ENCODE measurements at places on chromosomes 13 and 19. TPM values are rescaled to one million over a fixed set of nuclear protein-coding genes. Genes with fewer than 3 reads are reported as not detected.

The PSG5 gene
- not detected for total RNA-seq

The USHBP1 gene
- 7.0 TPM for total RNA-seq

The PRSS57 gene
- not detected for total RNA-seq

The ALG11 gene
- total RNA-seq: 22.7 TPM

The KCNN1 gene
- total RNA-seq: 0.38 TPM

The ADGRE2 gene
- 0.63 TPM for total RNA-seq

The FPR3 gene
- total RNA-seq: 3.6 TPM

GRCh38 chr19:54141356-54141755 is 3.8 kb downstream of the CNOT3 start:
- H3K36me3 ChIP-seq: peaks cover 40% of the 10 kb centered on the region
- H3K27me3 ChIP-seq: no peaks in the 10 kb centered on the region
- H3K4me1 ChIP-seq: peaks cover 55% of the 10 kb centered on the region
- no peak overlapping the region for H3K4me3 ChIP-seq

GRCh38 chr13:25380741-25381324 is 9.1 kb downstream of the ATP8A2 start:
- no peaks in the 10 kb centered on the region for H3K4me1 ChIP-seq
- H3K4me3 ChIP-seq: no peak overlapping the region
- no peak for DNase-seq
- H3K36me3 ChIP-seq: no peaks in the 10 kb centered on the region
- H3K27me3 ChIP-seq: peaks cover 47% of the 10 kb centered on the region
- H3K27ac ChIP-seq: no peak overlapping the region

DNA sequence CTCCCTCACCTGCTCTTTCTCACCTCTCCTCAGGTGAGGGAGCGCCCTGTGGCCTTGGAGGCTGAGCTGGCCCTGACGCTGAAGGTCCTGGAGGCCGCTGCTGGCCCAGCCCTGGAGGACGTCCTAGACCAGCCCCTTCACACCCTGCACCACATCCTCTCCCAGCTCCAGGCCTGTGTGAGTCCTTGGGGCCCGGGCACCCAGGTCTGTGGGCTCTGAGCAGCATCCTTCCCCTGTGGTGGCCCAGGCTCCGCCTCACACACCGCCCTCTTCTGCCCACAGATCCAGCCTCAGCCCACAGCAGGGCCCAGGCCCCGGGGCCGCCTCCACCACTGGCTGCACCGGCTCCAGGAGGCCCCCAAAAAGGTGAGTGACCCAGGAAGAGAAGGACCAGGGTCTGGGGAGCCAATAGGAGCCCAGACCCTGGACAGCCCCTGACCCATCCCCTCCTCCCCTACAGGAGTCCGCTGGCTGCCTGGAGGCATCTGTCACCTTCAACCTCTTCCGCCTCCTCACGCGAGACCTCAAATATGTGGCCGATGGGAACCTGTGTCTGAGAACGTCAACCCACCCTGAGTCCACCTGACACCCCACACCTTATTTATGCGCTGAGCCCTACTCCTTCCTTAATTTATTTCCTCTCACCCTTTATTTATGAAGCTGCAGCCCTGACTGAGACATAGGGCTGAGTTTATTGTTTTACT is 1.9 kb downstream of the IFNL1 start:
- H3K27me3 ChIP-seq: peaks cover 95% of the 10 kb centered on the region
- no peaks in the 10 kb centered on the region for H3K4me1 ChIP-seq
- H3K4me3 ChIP-seq: no peak overlapping the region
- H3K36me3 ChIP-seq: no peaks in the 10 kb centered on the region
- no peak overlapping the region for H3K27ac ChIP-seq
- no peak for DNase-seq

- H3K27ac ChIP-seq: no peak overlapping the region
- DNase-seq: no peak
- peaks cover 48% of the 10 kb centered on the region for H3K4me1 ChIP-seq
- H3K4me3 ChIP-seq: no peak overlapping the region
- H3K36me3 ChIP-seq: no peaks in the 10 kb centered on the region
Observed at GRCh38 chr13:32087955-32088747, 56.6 kb downstream of the FRY start.

DNA sequence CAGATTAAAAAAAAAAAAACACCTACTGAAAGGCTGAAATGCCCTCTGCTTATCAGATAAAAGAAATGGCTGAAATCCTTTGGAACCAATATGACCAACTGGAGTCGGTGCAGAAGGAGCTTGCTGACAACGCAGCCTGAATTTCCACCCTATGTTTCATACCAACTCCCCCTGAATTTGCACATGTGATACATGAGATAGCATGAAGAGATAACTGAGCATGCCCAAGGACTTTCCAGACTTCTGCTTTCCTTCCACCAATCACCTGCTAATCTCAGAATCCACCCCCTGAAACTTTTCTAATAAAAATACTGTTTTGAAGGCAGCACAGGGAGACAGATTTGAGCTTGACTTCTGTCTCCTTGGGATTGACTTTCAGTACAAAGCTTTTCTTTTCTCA is 32.2 kb upstream of the WDFY2 start:
- no peaks in the 10 kb centered on the region for H3K4me1 ChIP-seq
- no peaks in the 10 kb centered on the region for H3K36me3 ChIP-seq
- H3K27ac ChIP-seq: no peak overlapping the region
- H3K27me3 ChIP-seq: no peaks in the 10 kb centered on the region

DNA sequence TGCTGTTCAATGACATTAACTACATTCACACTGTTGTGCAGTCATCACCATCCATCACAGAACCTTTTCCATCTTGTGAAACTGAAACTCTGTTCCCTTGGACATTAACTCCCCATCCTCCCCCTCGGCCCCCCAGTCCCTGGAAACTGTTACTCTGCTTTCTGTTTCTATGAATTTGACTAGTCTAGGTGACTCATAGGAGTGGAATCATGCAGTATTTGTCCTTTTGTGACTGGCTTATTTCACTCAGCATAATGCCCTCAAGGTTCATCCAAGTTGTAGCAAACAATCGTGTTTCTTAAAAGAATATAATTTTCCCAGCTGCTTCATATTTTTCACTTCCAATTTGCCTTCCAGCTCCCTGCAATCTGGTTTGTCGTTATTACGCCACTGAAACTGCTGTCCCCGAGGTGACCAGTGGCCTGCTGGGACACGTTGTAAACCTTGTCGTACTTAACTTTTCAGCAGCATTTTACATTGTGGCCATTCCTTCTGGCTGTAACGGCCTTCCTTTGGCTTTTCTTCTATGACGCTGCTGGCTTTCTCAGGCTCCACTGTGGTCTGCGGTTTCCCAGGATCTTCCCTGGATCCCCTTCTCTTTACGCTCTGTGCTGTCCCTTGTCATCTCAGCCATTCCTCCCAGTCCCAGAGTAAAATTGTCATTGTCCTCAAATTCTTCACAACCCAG is 74.0 kb downstream of the DHRS12 start:
- peaks cover 42% of the 10 kb centered on the region for H3K4me1 ChIP-seq
- no peaks in the 10 kb centered on the region for H3K36me3 ChIP-seq
- H3K27ac ChIP-seq: peak overlapping the region; percentile 77
- no peak for DNase-seq
- H3K4me3 ChIP-seq: peak overlapping the region; percentile 9

- no peak overlapping the region for H3K27ac ChIP-seq
- no peaks in the 10 kb centered on the region for H3K27me3 ChIP-seq
- DNase-seq: no peak
- no peak overlapping the region for H3K4me3 ChIP-seq
- no peaks in the 10 kb centered on the region for H3K4me1 ChIP-seq
Observed at GRCh38 chr13:59437544-59438301, 726.0 kb downstream of the DIAPH3 start.

DNA sequence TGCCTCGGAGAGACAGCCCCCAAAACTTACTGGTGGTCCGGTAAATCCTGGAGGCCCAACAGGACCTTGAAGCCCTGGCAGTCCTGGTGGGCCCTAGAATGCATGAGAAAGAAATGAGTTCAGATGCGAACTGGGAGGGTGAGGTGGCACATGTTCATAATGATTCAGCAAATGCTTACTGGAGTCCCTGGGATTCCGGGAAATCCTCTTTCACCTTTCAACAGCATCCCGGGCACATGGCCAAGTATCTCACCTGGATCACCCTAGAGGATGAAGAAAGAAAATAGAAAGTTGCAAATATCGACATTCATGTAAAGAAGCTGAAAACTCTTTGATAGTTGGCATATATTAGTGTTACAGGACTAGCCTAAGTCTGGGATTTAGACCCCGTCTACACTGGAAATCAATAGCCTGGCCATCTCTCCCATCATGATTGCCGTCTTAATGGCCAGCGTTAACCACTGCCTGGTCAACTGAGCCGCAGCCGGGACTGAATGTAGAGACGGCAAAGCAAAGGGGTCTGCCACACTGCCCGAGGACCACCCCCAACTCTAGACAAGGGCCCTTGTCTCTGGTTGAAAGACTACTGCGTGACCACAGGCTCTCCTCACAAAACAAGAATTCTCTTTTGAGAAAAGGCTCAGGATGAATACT is 96.9 kb downstream of the COL4A1 start:
- H3K36me3 ChIP-seq: peaks cover 94% of the 10 kb centered on the region
- H3K4me1 ChIP-seq: peaks cover 21% of the 10 kb centered on the region
- H3K4me3 ChIP-seq: no peak overlapping the region
- no peak for DNase-seq
- no peak overlapping the region for H3K27ac ChIP-seq

DNA sequence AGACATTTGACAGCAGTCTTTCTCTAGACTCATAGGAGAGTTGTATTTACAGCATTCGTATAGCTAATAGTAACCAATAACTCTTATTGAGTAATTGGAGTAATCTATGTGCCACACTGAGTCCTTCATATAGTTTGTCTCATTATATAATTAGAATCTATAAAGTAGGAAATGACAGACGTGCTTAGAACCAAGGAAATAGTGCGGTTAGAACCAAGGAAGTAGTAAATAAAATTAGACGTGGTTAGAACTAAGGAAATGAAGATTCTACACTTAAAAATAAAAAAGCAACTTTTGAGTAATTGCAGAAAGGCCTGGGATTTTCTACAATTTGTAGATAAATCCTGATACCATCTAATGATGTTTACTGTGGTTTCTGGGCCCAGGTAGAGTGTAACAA is 107.8 kb upstream of the TNFSF11 start:
- H3K4me1 ChIP-seq: no peaks in the 10 kb centered on the region
- no peak overlapping the region for H3K27ac ChIP-seq
- no peaks in the 10 kb centered on the region for H3K36me3 ChIP-seq
- DNase-seq: no peak
- H3K4me3 ChIP-seq: no peak overlapping the region
- no peaks in the 10 kb centered on the region for H3K27me3 ChIP-seq

DNA sequence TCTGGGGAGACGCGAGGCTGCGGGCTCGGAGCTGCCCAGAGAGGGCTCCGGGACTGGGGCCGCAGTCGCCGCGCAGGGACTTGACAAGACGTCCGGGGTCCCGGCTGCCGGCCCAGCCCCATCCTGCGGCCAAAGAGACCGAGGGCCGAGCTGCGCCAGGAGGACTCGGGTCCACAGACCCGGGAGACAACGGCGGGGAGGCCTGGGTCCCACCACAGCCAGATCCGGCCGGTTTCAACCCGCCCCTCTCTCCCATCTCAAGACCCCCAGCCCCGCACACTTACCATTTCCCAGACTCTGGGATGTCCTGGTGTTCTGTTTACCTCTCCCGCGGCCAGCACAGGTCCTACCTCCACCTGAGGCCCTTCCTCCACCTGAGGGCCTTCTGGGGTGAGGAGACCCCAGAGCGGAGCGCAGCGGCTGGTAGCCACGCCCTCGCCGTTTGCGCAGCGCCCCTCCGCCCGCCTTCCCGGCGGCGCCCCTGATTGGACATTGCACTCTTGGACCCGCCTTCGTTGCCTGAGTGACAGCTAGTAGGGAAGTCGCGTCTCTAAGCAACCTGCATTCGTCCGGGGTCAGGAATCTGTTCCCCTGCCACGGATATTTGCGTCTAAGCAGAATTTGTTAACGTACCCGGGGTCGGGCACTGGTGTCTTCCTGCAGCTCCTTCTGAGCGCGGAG is at the start of gene ZNF709:
Gene ZNF709, minus strand, starts transcription at position 446 of the 681 bp plus-strand sequence. Its CDS starts 159 bp downstream, at position 287.
- peak within 1 kb of the TSS; percentile 78 for H3K27ac ChIP-seq
- peak; percentile 91 for DNase-seq
- peaks cover 26% of the 10 kb centered on the region for H3K4me1 ChIP-seq
- H3K4me3 ChIP-seq: peak within 1 kb of the TSS; percentile 84
- no peaks in the 10 kb centered on the region for H3K27me3 ChIP-seq

DNA sequence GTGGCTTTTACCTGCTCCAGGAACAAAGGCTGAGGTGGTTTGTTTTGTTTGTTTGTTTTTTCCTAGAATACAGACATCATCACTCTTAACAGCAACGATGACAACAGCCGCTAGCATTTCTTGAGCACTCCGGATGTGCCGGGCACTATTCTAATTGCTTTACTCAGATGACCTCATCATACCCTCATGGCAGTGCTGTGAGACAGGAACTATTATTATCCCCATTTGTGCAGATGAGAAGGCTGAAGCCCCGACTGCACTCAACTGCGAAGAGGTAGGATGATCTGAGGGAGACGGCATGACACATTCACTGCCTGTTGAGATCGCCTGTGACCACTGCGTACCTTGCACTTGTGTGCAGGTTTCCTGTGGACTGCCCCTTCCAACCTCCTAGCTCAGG is 66.5 kb downstream of the CCDC70 start:
- peaks cover 11% of the 10 kb centered on the region for H3K4me1 ChIP-seq
- no peak overlapping the region for H3K4me3 ChIP-seq
- DNase-seq: no peak

GRCh38 chr13:80408270-80408669 is 67.3 kb upstream of the SPRY2 start:
- H3K36me3 ChIP-seq: peaks cover 3% of the 10 kb centered on the region
- no peaks in the 10 kb centered on the region for H3K4me1 ChIP-seq
- H3K4me3 ChIP-seq: no peak overlapping the region
- no peak for DNase-seq
- no peaks in the 10 kb centered on the region for H3K27me3 ChIP-seq

GRCh38 chr13:94674609-94675348 is 37.6 kb downstream of the SOX21 start:
- H3K4me3 ChIP-seq: no peak overlapping the region
- H3K4me1 ChIP-seq: no peaks in the 10 kb centered on the region
- no peak overlapping the region for H3K27ac ChIP-seq
- DNase-seq: no peak
- H3K27me3 ChIP-seq: peaks cover 44% of the 10 kb centered on the region

DNA sequence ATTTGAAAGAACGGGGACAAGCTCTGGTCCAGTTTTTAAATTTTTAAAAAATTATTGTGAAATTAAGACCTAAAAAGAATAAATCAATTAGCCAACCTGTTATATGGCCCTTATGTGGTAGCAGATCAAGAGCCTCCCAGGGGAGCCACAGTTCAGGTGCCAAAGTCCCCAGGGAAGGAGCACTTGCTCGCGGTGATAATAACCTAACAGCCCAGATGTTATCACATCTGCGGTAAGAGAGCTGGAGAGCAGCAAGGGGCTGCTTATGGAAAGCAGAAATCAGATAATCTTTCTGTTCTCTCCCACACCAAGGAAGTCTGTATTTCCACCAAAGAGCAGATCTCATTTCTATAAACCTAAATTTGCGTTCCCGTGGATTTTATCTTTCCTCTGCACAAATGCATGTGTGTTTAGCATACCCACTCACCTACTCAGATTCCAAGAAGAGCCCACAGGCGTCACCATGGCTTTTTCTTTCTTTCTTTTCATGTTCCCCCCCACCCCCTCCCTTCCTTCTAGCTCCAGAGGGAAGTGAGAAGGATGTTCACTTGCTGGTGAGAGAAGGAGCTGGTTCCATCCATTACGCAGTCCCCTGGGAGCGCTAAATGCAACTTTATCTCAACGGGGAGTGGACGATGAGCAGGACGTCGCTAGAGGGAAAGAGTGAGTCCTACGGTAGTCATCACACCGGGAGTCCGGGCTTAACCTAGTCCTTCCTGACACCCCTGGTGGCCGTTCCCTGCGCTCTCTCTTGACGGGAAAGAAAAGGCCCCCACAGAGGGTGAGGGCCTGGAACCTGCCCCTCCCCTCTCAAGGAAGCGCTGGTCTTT is 1.6 kb upstream of the POU4F1 start:
- no peak overlapping the region for H3K4me3 ChIP-seq
- no peak overlapping the region for H3K27ac ChIP-seq
- no peak for DNase-seq
- peaks cover 97% of the 10 kb centered on the region for H3K27me3 ChIP-seq

All from left ventricle myocardium inferior (tissue), 1 donor.